ENCODE measurements at places on chromosomes 5 and 9. TPM values are rescaled to one million over a fixed set of nuclear protein-coding genes. Genes with fewer than 3 reads are reported as not detected.

GRCh38 chr9:29976981-29977380 is 2403.7 kb upstream of the C9orf72 start:
- no peak for DNase-seq

DNA sequence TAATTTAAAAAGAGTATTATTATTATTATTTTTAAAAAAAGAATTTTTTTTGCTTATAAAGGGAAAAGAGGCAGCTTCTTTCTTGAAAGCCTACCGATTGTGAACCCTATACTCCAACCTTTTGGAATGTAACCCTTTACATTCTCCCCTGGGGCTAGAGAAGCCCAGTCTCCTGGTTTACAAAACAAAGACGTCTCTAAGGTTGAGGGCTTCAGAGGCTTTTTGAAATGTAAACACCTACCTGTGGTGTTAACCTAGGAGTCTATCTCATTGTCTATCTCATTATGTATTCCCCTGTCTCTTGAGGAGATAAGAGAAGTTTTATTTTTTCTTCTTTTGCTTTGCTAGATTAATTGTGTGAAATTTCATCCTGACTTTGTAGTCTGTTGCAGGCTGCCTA is 4.7 kb downstream of the TNFSF8 start:
- DNase-seq: no peak

DNA sequence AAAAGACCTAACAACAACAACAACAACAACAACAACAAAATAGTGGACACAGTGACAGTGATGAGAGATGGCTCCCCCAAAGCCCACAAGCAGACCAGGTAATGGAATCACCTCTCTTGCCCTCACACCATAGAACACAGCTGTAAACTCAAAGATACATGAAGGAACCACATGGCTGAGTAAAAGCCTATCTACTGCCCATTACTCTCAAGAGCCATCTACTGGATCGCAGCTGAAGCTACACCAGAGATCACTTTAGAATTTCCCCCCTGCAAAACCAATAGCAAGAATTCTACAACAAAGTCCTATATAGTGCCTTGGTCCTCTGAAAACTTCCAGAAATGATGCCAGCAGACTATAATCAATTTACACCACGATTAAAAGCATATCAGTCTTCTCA is 1537.6 kb upstream of the CDH9 start:
- no peak for DNase-seq

DNA sequence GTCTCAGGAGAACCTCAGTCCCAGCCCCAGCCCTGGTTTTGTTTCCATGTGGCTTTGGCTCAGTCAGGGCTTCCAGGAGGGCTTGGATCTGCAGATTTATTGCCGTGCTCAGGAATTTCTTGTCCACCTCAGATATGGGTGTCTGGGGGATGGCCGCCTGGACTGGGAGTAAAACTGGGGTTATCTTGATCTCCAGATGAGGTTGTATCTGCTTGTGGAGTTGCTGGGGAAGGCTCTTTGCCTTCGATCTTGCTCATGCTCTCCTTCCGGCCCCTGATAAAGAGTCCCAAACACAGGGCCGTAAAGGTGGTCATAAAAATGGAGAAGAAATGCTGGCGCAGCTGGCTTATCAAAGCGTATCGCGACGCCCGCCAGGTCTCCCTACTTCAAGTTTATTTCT is 17.8 kb upstream of the PITX1 start:
- DNase-seq: peak; percentile 37

DNA sequence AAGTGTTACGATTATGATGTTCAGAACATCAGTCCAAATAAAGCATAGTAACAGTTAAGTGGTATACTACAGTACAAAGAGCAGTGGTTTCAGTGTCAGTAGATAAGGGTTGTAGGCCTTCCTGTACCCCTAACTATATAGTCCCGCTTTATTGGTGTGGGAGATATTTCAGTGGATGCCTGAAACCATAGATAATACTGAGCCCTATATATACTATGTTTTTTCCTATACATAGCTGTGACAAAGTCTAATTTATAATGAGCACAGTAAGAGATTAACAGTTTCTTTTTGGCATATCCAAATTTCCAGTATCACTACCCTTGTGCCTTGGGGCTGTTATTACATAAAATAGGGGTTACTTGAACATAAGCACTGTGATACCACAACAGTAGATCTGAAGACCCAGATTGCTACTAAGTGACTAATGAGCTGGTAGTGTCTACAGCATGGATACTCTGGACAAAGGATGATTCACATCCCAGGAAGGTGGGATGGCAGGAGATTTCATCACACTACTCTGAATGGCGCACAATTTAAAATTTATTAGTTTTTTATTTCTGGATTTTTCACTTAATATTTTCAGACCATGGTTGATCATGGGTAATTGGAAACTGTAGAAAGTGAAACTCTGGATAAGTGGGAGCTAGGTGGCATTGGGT is 119.3 kb downstream of the RPS23 start:
- no peak for DNase-seq

- peak; percentile 82 for DNase-seq
Measured at GRCh38 chr5:179160584-179160983, 100.4 kb downstream of the ZNF354C start.

DNA sequence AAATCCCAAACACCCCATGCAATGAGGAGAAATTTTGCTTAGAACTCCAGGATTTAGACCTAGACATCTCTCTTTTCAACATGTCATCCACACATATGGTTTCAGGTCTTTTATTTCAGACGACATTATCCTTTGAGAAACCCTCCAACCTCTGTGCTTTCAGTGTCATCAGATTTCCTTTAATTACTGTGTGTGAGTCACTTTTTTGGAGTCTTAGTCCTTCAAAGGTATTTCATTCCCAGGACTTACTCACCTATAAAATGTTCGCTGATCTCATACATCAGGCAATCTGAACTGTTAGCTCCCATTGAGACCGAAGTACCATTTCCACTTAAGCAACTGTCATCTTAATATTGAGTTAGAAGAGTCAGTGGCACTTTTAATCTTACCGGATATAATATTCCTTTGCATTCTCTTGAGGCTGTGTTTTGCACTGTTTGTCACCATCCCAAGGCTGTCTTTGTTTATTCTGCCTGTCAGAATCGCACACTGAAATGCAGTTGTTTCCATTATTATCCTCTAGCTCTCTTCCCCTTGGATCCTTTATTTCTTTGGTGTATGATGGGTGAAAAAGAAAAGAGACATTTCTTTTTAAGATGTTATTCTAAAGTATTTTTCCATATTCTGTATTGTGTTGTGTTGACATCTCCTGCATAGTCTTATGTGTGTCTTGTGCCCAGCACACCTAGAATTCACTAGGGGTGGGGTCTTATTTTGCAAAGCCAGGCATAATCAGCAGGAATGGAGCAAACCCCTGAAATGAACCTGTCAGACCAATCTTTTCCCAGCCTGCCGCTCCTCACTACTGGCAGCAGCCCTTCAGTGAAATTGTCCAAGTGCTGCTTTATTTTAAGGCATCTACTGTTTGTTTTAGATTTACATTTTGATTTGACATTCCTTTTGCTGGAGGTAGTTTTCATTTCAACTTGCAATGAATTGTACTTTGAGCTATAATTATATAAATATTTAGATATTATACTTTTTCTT is 155.4 kb downstream of the PAM start:
- DNase-seq: no peak

GRCh38 chr5:9363449-9363848 is 182.4 kb downstream of the SEMA5A start:
- no peak for DNase-seq

MCIDAS gene
- total RNA-seq: 0.29 TPM

HSD17B3 gene
- under 0.01 TPM for total RNA-seq

SLC6A18 gene
- not detected for total RNA-seq

SHISAL2B gene
- not detected for total RNA-seq
